ENCODE measurements at places on chromosomes 2 and 18. TPM values are rescaled to one million over a fixed set of nuclear protein-coding genes. Genes with fewer than 3 reads are reported as not detected.

Gene SERPINB3
- 0.51 TPM for polyA plus RNA-seq

Gene HAAO
- 54.5 TPM for polyA plus RNA-seq

Gene GPR45
- polyA plus RNA-seq: not detected

Gene MAP3K19
- polyA plus RNA-seq: not detected

Gene CCDC141
- 0.13 TPM for polyA plus RNA-seq

Gene IL1A
- polyA plus RNA-seq: not detected

All from aorta (tissue), 5 donors.